ENCODE measurements at places on chromosomes 16 and 17. TPM values are rescaled to one million over a fixed set of nuclear protein-coding genes. Genes with fewer than 3 reads are reported as not detected.

Gene FOXO3B
- 1.5 TPM for total RNA-seq

Gene REXO5
- 2.9 TPM for total RNA-seq

- no peak for DNase-seq
These were observed 528.4 kb upstream of the TOM1L1 start for GRCh38 chr17:54372069-54372749.

Gene ZNF624
- total RNA-seq = 4.0 TPM

DNA sequence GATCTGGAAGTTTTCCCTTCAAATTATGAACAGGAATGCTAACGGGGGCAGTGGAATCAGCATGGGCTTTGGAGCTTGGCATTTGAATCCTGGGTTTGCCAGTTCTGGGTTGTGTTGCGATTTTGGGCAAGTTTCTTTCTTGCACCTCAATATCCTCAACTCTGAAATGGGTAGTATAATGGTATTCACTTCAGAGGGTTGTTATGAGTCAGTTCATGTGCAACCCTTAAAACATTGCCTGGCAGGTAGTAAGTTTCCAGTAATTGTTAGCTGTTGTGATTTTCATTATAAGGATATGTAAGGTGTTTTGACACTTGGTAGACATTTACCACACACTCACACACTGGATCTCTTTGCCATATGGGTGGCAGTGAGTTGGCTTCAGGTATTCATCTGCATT lies 33.4 kb downstream of the SNX29 start:
- DNase-seq = no peak

- DNase-seq = no peak
These were observed 24.3 kb downstream of the TK2 start for GRCh38 chr16:66525396-66526180.

Gene SPNS3
- 0.51 TPM for total RNA-seq

Gene PDIA2
- total RNA-seq = not detected
